ENCODE measurements at places on chromosomes 12 and 14. TPM values are rescaled to one million over a fixed set of nuclear protein-coding genes. Genes with fewer than 3 reads are reported as not detected.

NAV3 gene
- total RNA-seq = 40.3 TPM

ACOT4 gene
- total RNA-seq = 0.39 TPM

CLEC4C gene
- total RNA-seq = not detected

CLEC2A gene
- not detected for total RNA-seq

KLRD1 gene
- total RNA-seq = 4.4 TPM

AVPR1A gene
- total RNA-seq = 6.0 TPM

GAPDH gene
- 2,021 TPM for total RNA-seq

DTX3 gene
- total RNA-seq = 47.2 TPM

PELI2 gene
- total RNA-seq = 22.8 TPM

SDR9C7 gene
- total RNA-seq = 0.48 TPM

JPH4 gene
- total RNA-seq = 1.7 TPM

MGP gene
- 12,824 TPM for total RNA-seq

KRT2 gene
- not detected for total RNA-seq

INSM2 gene
- not detected for total RNA-seq

NOVA1 gene
- 38.7 TPM for total RNA-seq

RNU4-1 gene
- total RNA-seq = 1,718 TPM

TAS2R10 gene
- total RNA-seq = 1.4 TPM

STYK1 gene
- 1.2 TPM for total RNA-seq

BORCS5 gene
- total RNA-seq = 22.8 TPM

RERGL gene
- 30.6 TPM for total RNA-seq

CDK17 gene
- total RNA-seq = 69.7 TPM

TDRD9 gene
- 1.7 TPM for total RNA-seq

DENND5B gene
- 22.5 TPM for total RNA-seq
